ENCODE measurements at places on chromosomes 5 and 9.
A peak's percentile ranks its signal among the peaks of the same experiment; 100 is the strongest.

DNA sequence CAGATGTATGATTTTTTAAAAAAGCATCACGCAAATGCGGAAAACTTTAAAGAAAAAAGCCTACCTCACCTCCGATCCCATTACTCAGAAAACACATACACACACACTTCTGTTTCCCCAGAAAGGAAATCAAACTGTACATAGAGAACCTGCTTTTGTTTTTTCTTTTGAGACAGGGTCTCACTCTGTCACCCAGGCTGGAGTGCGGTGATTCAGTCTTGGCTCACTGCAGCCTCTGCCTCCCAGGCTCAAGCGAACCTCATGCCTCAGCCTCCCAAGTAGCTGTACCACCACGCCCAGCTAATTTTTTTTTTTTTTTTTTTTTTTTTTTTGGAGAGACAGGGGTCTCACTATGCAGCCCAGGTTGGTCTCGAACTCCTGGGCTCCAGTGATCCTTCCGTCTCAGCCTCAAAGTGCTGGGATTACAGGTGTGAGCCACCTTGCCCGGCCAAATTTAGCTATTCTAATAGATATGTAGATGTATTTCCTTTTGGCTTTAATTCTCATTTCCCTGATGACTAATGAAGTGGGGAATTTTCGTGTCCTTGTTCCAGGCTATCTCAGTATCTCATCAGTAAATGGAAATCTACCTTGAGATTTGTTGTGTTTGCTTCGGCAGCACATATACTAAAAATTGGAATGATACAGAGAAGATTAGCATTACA lies 25.7 kb upstream of the EEIG1 start:
- no peak for DNase-seq

DNA sequence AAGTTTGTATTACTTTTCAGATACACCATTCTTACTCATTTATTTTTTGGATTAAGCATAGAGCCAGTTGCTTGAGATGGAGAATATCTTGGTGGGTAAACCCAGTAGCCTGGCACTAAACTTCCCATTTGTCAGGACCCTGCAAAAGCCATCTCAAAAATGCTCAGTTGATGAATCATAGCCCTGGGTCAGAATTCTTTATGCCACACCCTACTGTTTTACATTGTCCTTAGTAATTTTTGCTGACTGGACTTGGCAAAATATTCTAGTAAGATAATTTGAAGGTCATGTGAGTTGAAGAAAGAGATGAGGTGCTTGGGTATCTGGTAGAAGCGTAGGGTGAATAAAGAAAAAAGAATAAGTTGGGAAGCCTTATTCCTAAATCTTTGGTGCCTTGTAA lies 50.7 kb downstream of the C7 start:
- DNase-seq: no peak

DNA sequence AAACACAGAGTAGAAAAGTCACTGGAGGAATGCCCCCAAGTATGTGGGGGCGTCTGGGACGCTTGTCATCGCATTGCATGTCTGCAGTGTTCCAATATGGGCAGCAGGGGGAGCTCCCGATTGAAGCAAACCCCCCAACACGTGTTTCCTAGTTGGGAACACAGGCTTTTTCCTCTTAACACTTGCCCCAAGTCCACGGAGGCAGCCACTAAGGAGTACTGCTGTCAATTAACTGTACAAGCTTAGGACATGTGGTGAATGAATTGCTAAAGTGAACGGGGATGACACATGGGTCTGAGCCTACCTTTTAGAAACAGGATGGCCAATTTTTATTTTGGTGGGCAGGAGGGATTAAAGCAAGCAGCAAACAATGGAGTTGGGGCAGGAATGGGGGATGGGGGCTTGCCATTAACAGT lies 2.2 kb downstream of the GABRB2 start:
- DNase-seq: no peak

- DNase-seq: no peak
Observed at GRCh38 chr5:128586848-128587247, 48.8 kb upstream of the FBN2 start.

DNA sequence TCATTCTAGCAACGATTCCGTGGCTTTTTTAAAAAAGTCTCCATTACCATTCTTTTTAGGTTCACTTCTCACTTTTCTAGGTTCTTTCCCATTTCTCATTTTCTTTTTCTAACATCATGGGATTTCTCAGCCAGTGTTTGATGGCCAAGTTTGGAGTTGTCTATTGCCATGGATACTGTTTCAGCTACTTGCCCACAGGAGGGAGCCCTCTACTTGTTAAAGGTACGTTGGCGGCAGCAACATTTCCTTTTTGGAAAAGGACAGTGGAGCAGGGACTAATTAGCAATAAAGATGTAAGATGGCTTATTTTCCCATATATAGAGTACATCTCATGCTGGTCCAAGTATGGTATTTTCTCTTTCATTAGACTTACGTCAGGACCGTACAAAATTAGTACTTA lies 2257.5 kb upstream of the C9orf72 start:
- no peak for DNase-seq

GRCh38 chr9:96418920-96419690 lies 935 bp upstream of the ZNF367 start:
- no peak for DNase-seq

- no peak for DNase-seq
Observed at GRCh38 chr9:114206221-114206789, 51.0 kb downstream of the COL27A1 start.

DNA sequence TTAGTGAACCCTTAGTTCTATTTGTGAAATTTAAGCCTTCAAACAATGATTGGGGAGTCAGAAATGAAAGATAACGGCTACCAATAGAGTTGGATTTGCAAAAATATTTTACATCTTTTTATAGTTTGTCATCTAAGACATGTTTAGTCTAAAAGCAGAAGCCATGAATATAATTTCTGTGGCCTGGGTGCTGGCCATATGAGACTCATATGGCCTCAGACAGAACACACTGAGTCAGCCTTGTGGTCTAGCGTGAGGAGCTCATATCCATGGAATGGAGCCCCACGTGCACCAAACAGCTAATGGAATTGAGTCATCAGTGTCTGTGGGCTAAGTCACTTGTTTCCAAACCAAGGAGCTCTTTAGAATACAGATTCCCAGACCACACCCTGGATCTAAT lies 240.7 kb upstream of the NREP start:
- DNase-seq: no peak

GRCh38 chr9:137028263-137029057 lies 423 bp upstream of the ABCA2 start:
- peak; percentile 41 for DNase-seq

- DNase-seq: no peak
Observed at GRCh38 chr9:78698371-78698770, 401.4 kb downstream of the PSAT1 start.

DNA sequence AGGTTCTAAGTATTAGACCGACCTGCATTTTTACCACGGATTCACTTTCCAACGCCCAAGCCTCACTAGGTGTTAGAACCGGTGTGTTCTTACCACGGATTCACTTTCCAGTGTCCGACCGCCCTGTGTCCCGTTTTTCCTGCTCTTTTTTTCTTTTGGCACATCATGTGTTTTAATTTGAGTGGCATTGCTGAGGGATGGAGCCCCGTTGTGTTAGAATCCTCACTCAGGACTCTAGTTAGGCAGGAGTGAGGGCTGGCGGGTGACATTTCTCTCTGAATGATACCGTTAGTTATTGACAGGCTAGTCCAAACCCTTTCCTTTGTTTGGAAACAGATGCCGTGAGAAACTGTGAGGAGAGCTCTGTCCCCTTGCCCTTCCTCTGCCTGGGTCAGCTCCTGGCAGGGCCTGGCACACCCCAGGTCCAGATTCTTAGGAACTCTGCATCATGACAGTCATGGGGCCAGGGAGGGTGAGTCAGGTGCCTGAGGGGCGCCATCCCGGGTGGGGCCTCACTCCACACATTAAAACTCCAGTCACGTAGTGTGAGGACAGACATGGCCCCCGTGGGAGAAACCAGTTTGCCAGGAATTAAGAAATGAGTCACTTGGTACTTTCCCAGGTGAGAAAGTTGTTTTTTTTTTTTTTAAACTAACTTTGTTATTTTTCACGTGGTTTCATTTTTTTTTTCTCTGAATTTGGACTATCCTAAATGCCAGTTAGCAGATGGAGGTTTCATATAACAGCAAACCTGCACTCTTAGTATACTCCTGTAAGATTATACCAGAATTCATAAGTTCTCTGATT lies 15.8 kb downstream of the EXOC3 start:
- DNase-seq: no peak

GRCh38 chr9:119533504-119533903 lies 164.3 kb upstream of the BRINP1 start:
- DNase-seq: no peak

DNA sequence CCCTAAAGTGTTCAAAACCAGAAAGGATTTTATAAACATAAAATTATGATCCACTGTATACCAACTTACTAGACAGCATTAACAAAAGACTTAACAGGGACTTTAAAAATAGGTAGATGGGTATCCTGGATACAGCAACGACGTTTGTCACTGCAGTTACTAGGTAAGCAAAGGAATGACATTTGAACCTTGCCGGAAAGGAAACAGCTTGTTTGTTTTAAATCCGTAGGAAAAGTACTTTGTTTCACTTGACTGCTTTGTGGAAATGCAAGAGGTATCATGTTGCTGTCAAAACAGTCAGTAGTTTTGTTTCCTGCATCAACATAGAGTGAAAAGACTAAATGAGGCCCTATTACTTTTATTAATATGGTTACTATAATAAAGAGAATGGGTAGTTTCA lies 122.9 kb downstream of the CDC42SE2 start:
- no peak for DNase-seq

DNA sequence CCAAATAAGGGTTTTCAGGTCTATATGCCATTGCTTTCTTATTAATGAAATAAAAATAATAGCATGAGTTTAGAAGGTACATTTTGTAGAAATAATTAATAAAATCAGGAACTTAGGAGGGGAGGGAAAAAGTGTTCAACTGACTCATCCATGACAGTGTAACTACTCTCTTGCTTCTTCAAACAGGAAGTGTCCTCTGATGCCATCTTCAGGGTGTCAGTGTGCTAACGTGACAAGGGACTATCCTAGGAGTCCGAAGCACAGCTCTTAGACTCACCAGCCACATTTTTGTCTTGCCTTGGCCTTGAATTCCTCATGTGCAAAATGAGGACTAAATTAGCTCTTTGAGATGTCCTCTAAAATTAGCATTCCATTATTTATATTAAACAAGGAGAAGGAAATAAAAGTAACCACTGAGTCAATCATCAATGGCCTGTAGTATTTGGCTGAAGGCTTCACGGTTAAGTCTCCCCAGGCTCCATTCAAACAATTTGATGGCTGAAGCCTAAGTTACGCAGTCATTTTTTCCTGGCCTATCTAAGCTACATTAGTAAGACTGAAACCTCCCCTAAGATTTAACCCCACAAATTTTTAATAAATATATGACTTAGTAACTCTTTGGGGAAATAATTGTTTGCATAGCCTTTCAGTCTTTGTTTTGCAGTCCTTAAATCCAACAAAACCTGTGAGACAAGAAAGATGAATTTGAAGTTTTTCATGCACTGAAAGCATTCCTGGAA lies 151.1 kb downstream of the ARL15 start:
- DNase-seq: no peak

All from activated CD8-positive, alpha-beta memory T cell treated with anti-CD3 and anti-CD28 coated beads for 4 hours (primary cell).